Hindlimb muscle (tissue), 1 donor: ENCODE measurements at places on chromosomes 7 and 10.

GRCh38 chr7:92513167-92513902 is 15.0 kb downstream of the PEX1 start:
- DNase-seq: no peak

DNA sequence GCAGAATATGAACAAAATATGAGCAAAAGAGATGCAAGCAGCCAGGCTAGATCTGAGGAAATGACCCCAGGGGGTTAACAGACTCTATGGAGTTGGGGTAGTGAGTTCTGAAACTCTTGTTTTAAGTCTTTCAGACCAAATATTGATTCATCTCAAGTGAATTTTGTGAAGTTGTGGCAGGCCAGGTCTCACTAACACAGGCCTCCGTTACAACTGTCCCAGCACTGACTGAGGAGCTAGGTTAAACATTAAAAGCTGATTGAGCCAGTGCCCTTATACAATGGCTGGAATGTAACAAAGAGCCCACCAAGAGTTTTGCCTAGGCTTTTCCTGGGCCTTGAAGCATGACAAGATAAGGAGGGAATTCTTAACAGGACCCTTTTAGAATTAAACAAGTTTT is 192.3 kb upstream of the STK17A start:
- DNase-seq: no peak

DNA sequence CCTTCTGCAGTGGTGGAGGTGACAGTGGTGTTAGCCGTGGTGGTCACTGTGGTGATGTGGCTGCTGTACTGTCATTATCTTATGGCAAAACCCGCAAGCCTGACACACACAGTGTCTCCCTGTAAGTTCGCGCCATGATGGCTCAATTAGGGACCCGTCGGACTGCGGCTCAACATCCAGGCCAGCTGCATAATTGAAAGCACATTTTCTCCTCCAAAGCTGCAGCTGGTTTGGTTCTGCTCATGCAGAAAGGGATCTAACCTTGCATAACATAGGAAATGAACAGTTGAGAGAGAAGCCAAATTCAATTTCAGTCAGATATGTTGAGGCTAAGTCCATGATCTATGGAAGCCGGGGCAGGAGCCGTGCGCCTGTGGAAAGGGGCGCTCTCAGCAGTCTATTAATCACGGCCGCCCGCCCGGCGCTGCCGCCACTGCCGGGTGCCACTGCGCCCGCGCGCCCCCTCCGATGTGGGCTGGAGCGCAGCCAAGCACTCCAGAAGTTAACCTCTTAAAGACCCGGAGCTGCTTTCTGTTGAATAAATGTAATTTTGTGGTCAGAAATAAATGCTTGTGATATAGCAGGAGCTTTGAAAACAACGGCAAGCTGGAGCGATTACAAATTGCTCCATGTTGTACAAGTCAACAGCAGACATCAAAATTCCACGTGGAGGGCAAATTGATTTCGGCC is 227.7 kb downstream of the CUX1 start:
- peak; percentile 77 for DNase-seq

DNA sequence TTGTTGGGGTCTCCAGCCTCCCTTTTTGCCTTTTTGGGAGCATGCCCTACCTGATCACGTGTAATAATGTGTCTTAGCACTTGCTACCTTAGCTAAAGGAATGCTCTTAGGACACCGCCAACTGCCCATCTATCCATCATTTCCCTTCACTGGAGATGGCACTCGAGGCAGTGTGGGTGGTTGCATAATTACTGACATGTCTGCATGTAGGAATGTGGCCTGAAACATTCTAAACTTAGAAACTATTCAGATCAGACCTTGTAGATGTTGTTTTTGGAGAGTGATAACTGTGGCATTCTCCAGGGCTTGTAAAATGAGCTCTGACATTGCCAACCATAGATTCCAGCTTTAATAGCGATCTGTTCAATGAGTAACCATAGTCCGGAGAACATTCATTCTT is 365.8 kb downstream of the BBS9 start:
- DNase-seq: no peak

- DNase-seq: no peak
Observed at GRCh38 chr7:28964056-28964455, 5.9 kb upstream of the TRIL start.

DNA sequence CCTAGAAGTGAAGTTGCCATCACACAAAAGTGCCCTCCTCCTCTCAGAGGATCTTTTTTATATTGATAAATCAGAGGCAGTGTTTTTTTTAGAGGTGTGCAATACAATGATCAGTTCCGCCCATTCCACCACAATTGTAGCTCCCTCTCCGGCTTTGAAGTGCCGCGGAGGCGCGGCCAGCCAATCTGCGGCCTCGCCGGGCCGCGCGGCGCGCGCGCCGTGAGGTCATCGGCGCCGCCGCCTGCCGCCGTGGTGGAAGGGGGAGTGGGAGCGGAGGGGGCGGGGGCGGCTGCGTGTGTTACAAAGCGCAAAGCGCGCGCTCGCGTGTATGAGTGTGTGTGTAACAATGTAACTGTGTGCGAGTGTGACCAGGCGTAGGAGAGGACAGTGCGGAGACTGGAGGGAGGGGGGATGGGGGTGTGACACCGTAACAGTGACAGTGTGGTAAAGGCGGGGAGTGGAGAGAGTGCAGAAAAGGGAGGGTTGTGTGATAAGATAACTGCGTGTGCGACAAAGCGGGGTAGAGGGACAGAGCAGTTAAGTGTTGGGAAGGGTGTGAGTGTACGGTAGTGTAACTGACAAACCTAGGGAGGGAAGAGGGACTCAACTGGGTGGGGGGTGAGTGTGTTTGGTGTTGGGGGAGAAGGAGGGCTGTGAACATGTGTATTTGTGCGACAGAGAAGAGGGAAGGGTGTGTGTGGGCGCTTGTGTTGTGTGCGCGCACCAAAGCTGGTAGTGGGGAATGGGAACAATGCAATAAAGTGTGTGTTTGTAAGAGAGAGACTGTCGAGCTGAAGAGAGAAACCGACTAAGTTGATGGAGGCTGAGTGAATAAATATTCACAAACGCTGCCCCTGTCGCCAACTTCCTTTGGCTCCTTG is at the start of gene SP8:
TSS of gene SP8 (minus strand) at position 108 of the 881 bp plus-strand sequence. CDS start at position 20, 88 bp downstream.
- no peak for DNase-seq

- DNase-seq: no peak
Observed at GRCh38 chr10:13917791-13918190, 331.0 kb downstream of the PRPF18 start.

DNA sequence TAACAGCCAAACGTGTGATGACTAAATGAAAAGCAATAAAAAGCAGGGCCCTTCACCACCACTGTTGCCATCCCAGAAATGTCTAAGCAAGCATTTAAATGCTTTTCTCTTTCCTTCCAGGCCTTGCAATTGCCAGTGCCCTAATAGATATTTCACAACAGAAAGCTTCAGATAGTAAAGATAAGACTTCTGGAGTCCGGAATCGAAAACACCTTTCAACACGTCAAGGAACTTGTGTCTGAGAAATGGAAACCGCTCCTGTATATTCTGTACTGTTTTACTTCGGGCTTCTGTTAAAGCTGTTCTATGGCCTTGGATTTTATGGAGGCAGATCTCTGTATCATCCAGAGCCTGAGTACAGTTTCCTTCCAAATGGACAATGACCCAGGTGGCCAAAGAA is 328.5 kb downstream of the GFRA1 start:
- DNase-seq: no peak

DNA sequence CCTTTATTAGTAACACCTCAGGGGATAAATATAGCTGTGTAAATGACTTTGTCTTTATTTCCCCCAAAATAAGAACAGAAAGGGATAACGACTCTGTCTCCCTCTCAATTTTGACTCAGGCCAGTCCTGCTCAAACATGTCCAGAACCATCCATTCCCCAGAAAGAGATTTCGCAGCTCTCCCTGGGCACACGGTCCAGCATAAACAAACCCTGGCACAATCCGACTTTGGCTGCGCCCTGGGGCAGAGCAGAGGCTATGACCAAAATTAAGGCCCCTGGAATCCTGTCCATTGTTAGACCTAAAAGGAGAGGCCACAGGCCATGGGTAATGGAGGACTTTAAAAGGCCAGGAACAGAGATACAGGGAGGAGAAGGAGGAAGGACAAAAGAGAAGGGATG is 99.1 kb downstream of the PRPF18 start:
- no peak for DNase-seq

DNA sequence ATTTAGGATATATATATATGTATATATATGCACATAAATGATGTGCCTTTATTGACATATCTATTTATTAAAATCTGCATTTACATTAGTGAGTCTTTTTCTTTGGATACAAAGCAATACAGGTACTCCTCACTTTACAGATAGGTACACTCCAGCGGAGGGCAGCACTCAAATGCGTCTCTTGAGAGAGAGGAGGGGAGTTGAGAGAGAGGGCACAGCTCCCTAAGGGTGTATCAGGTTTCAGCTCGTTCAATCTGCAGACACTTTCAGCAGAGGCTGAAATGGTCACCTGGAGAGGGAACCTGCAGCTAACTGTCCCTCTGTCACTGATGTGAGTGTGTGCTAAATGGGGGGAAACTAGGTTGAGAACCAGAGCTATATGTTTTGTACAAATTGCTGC is 21.5 kb downstream of the C10orf53 start:
- no peak for DNase-seq

DNA sequence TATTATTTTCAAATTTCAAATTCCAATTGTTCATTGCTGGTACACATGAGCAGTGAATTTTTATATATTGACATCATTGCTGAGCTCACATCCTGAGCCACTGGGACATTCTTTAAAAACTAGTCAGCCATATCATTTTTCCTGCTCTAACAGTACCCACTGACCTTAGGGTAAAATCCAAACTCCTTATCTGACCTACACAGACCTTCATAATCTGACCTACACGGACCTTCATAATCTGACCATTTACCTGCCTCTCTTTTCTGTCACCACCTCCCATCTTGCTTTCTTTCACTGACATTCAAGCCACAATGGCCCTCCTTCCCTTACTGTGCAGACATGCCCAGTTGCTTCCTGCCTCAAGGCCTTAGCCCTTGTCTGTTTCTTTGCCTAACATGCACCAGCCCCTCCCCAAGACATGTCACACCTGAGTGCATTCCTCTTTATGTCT is 16.1 kb upstream of the CUZD1 start:
- no peak for DNase-seq

DNA sequence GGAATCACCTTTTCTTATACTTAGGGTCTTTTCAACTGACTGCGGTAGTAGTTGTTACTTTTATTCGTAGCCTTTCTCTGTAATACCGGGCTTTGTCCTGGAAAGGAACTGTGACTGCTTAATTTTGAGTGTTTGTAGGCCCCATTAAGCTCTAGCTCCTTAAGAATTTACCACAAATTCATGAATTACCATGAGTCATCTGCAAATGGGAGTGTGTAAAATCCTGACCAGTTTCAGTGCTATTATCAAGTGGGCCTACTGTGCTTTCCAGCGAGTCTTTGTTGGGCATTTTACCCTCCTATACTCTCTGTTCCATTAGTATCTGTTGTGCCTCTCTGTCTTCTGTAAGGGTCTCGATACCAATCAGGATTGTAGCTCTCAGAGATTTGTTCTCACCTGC is 49.7 kb downstream of the ZMYND11 start:
- DNase-seq: no peak

GRCh38 chr7:147478796-147479195 is 1111.8 kb upstream of the C7orf33 start:
- no peak for DNase-seq

- DNase-seq: no peak
Observed at GRCh38 chr7:39592586-39592985, 26.4 kb downstream of the YAE1 start.

DNA sequence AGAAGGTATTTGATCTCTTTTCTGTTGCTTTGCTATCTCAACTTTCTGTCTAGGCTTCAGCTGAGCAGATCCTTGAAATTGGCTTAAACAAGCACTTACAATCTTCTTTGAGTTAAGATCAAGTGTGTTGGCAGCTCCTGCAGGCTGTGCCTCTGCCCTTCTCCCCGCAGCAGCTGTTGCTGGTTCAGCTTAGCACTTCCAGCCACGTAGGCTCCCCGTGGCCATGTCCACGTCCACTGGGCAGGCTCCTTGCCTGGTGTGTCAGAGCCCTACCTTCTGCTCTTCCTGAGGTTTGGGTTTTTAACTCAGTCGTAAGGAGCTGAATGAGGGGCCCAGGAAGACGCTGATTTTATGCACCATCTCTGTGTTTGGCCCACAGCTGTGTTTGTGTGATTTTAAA is 47.2 kb downstream of the CAMK1D start:
- DNase-seq: no peak

- no peak for DNase-seq
Observed at GRCh38 chr10:29861811-29862505, 197.4 kb downstream of the JCAD start.

- no peak for DNase-seq
Observed at GRCh38 chr10:28359334-28359733, 56.5 kb upstream of the MPP7 start.

DNA sequence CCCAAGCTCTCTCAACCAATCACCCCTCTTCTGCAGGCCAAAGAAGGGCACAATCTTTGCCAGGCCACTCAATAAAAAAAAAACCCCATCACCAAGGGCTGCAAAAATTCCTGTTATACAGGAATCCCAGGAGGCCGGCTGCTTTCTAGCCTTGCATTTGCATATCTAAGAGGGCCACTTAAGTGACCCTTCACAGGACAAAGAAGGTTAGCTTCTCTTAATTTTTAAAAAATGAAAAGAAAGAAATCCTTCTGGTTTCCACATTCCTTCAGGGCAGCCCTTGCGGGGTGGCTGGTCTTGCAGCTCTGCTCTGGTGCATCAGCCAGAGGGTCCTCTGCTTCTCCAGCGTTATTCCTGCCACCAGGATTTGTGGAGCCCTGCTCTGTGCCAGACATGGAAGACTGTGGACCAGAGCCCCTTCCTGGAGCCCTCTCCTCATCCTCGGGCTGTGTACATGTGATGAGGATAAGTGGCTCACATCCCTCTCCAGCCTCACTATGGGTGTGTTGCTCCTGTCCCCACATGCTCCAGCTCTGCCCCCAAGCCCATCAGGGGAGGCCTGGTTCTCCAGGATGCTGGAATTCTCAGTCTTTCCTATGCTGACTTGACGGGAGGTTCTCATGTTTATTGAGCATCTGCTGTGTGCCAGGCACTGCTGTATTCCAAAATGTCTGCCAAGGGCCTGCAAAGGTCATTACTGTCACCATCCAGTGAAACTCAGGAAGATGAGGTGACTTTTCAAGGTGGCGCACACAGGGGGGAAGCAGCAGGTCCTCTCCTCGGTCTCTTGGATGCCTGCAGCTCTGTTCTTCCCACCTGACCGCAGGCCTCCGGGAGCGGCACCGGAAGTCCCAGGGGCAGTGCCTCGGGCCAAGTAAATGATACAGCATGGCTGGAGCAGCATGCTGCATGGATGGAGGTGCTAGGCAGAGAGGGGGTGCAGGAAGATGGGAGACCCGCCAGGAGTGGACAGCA is 67.7 kb downstream of the ARHGAP22 start:
- DNase-seq: no peak

GRCh38 chr7:130884437-130885417 is 150.7 kb upstream of the KLF14 start:
- DNase-seq: no peak

GRCh38 chr7:81803267-81803666 is 33.4 kb upstream of the HGF start:
- DNase-seq: no peak

- no peak for DNase-seq
Observed at GRCh38 chr10:71388583-71389310, 8.0 kb upstream of the CDH23 start.

DNA sequence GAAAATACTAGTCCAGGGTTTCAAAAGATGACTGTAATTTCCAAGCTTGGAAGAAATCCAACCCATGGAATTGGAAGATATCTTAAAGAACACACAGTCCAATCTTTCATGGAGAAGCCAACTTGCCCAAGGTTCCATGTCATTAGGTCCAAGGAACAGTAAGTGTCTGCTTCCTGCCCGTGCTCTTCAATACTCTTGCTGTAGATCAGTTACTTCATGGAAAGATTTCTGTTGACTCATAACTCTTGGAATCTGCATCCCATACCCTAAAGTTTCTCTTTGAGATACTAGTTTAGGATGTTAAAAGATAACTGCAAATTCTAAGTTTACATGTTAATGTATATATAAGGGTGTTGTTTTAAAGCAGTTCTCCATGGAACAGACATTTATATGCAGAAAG is 127.9 kb upstream of the SLC13A1 start:
- DNase-seq: no peak
